ENCODE measurements at places on chromosomes 4 and X. TPM values are rescaled to one million over a fixed set of nuclear protein-coding genes. Genes with fewer than 3 reads are reported as not detected.

Gene GLA
- 23.2 TPM for total RNA-seq

Gene BCOR
- total RNA-seq: 30.7 TPM

Gene TLR2
- total RNA-seq: 77.7 TPM

Gene DMRTC1
- not detected for total RNA-seq

Gene MYOZ2
- 11.0 TPM for total RNA-seq

Gene GLRA3
- not detected for total RNA-seq

Gene KIT
- total RNA-seq: 33.8 TPM

Gene FNIP2
- 47.9 TPM for total RNA-seq

Gene USP27X
- total RNA-seq: 2.6 TPM

Gene LUZP4
- not detected for total RNA-seq

Gene THOC2
- 103 TPM for total RNA-seq

Gene CLDN22
- total RNA-seq: not detected

Gene SMIM31
- total RNA-seq: not detected

Gene FTSJ1
- total RNA-seq: 61.0 TPM

Gene ADRA2C
- 232 TPM for total RNA-seq

Gene CLIC2
- 18.7 TPM for total RNA-seq

Gene FGF13
- total RNA-seq: 18.3 TPM

Gene SCD5
- 18.5 TPM for total RNA-seq

Gene TECRL
- total RNA-seq: not detected

Gene CFAP97
- 40.8 TPM for total RNA-seq

Gene SCML1
- total RNA-seq: 20.1 TPM

Gene STIM2
- total RNA-seq: 53.3 TPM

Gene SLC10A4
- total RNA-seq: 0.42 TPM

Gene DOK7
- 8.8 TPM for total RNA-seq

Gene N4BP2
- total RNA-seq: 5.4 TPM

Gene SLC6A14
- total RNA-seq: not detected

Gene IL2
- total RNA-seq: not detected

Gene FAAH2
- 1.2 TPM for total RNA-seq
